Fibroblast of lung (primary cell): ENCODE measurements at places on chromosomes 1 and 21. TPM values are rescaled to one million over a fixed set of nuclear protein-coding genes. Genes with fewer than 3 reads are reported as not detected.

ACTN2 gene
- under 0.01 and 0.17 TPM in 2 replicates for total RNA-seq

CD1E gene
- not detected in 2 replicates for total RNA-seq

OPTC gene
- total RNA-seq, result not detected in 2 replicates

OLFM3 gene
- total RNA-seq, result not detected in 2 replicates

DNA sequence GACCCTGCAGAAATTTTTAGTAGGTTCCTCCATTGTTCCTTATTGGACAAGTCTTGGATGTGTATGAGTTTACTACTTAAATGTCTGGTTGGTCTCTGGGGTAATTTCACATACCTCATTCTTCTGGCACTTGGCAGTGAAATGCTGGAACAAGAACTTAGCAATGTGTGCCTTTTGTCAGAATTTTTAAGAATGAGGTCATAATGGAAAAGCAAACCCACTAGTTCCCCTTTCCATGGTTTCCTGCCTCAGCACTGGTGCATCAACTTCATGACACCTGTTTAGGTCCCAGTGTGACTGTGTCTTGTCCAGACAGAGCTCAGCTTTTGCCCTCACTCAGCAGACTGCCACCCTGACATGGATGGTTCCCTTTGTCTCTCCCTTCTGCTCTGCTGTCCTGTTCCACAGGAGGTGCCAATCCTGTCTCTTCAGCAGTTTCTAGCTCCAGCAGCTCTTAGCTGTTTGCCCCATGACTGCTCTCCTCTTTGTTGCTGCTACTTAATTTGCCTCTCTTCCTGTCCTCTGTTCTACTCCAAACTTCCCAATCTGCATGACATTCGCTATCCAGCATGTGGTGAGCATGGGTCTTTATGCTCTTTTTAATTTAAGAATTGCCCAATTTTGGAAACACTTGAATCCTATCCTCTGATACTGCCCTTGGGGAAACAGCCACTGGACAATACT is 135.6 kb downstream of the CYYR1 start:
- DNase-seq, result no peak
- H3K4me1 ChIP-seq, result no peaks in the 10 kb centered on the region
- H3K4me3 ChIP-seq, result no peak overlapping the region
- H3K27me3 ChIP-seq, result no peaks in the 10 kb centered on the region
- no peak overlapping the region for H3K27ac ChIP-seq

DNA sequence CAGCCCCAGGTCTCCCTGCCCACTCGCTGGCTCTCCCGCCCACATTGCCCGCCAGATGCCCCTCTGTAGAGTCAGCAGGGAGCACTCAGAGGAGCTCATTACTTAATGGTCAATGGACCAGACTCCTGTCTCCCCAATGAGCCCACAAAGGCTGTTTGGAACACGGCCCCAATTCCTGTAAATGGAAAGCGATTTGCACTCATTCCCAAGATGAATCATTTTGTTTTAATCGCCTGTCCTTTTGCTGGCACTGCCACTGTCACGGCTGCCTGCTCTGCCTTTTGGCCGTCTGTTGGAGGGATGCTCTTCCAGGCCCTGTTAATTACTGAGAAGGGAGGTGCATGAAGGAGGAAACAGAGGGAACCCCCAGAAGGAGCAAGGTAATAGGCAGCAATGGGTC is 44.8 kb upstream of the ATP2B4 start:
- no peaks in the 10 kb centered on the region for H3K36me3 ChIP-seq
- H3K27ac ChIP-seq, result no peak overlapping the region
- no peaks in the 10 kb centered on the region for H3K27me3 ChIP-seq
- DNase-seq, result no peak
- no peaks in the 10 kb centered on the region for H3K4me1 ChIP-seq

GRCh38 chr1:27391511-27392095 is 819 bp upstream of the GPR3 start:
- peaks cover 24% of the 10 kb centered on the region for H3K4me1 ChIP-seq
- peak overlapping the region; percentile 67 for H3K27ac ChIP-seq
- H3K27me3 ChIP-seq, result no peaks in the 10 kb centered on the region
- peak; percentile 45 for DNase-seq

GRCh38 chr1:214632091-214632490 is 29.1 kb downstream of the CENPF start:
- H3K4me1 ChIP-seq, result no peaks in the 10 kb centered on the region
- H3K4me3 ChIP-seq, result no peak overlapping the region
- peaks cover 2% of the 10 kb centered on the region for H3K36me3 ChIP-seq
- H3K27ac ChIP-seq, result no peak overlapping the region
